ENCODE measurements at places on chromosomes 11 and 22.

DNA sequence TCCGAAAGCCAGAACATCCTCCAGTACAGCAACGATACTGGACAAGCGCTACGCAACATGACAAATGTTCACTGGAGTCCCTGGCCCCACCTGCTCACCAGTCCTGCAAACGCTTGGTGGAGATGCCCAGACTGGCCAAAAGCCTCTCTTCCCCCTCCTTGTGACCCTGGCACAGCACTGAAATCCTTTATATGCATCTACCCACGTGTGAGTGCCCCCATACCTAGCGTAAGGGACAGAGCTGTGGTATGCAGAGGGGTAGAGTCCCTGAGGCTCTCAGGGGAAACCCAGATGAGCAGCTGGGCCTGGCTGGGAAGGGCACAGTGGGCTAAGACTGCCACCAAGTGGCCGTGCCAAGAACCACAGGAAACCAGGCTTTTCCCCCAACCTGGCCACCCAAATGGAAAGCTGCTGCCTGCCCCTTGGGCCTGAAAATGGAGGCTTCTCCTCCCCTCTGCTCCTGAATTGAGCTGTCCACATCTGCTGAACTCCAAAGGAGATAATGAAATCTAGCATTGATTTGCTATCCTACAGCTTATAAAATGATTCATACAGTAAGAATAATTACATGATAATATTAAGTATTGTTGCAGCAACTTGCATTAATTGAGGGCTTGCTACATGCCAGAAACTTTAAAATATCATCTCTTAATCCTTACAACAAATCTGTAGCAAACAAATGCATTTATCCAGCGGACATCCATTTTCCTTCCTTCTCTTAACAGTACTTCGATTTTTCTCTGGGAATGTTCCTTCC is 24.8 kb upstream of the TTC12 start:
- DNase-seq: peak; percentile 41

- DNase-seq: no peak
Measured at GRCh38 chr11:131928992-131929391, 558.6 kb downstream of the NTM start.

DNA sequence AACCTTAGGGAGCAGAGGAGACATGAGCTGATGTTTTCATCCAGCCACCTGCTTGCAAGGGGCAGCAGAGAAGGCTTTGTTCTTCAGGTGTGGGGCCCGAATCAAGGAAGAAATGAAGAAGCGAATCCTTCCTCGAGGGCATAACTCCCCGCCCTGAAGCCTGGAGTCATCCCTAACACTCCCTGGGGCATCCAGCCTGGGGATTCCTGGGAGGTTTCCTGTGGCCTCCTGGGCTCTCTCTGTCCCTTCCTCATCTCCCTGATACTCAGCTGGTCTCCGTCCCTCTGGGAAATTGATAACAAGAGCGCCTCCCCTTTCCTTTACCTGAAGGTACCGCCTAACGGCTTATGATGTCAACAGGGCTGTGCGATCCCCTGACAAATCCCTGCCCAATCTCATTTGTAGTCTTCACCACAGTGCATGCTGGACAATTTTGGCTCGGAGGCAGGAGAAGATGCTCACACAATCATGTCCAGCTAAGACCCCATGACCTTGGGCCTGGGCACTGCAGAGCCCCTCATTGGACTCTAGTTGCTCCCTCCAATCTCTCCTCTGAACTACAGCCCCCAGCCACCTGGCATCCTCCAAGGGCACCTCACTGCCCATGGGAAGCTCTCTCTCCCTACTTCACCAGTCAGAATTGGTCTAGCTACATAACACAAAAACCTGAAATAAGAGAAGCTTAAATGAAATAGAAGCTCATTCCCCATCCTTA is 80.6 kb upstream of the RTL6 start:
- no peak for DNase-seq

- no peak for DNase-seq
Measured at GRCh38 chr11:27355575-27356104, 7.4 kb downstream of the CCDC34 start.

GRCh38 chr11:126433244-126433846 is 77.9 kb downstream of the ST3GAL4 start:
- no peak for DNase-seq

DNA sequence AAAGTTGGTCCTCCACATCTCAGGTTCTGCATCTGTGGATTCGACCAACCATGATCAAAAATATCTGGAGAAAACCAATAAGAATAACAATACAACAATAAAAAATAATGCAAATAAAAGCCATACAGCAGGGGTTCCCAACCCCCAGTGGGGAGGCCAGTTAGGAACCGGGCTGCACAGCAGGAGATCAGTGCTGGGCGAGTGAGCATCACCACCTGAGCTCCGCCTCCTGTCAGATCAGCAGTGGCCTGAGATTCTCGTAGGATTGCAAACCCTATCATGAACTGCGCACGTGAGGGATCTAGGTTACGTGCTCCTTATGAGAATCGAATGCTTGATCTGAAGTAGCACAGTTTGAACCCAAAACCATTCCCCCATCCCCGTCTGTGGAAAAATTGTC is 25.4 kb upstream of the MYO18B start:
- DNase-seq: no peak

DNA sequence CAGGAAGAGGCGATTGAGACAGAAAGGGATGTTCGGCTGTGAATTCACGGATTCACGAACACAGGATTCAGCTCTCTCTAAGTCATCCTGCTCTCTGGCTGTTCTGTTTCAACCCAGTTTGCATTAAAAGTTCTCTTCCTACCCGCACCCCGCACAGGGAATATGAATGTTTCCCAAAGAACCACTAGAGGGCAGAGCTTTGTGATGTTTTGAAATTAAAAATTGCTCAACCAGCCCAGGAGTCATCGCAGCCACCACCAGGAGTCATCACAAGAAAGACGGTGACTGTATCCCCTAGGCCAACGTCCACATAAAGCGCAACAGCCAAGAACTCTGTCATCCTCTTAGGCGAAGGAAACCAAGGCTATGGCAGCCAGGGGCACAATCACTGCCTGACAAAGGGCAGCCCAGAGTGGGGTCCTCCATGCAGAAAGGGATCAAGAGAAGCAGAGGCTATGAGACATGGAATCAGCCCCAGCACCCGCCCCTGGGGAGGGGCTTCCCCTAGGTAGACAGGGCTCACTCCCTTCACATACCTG is 122.4 kb downstream of the WT1 start:
- DNase-seq: peak; percentile 57

All from NCI-H524 (cell line).